ENCODE measurements at places on chromosomes 13 and 19.

- DNase-seq = no peak
These were observed 249.2 kb downstream of the ZNF536 start for GRCh38 chr19:30621326-30621920.

DNA sequence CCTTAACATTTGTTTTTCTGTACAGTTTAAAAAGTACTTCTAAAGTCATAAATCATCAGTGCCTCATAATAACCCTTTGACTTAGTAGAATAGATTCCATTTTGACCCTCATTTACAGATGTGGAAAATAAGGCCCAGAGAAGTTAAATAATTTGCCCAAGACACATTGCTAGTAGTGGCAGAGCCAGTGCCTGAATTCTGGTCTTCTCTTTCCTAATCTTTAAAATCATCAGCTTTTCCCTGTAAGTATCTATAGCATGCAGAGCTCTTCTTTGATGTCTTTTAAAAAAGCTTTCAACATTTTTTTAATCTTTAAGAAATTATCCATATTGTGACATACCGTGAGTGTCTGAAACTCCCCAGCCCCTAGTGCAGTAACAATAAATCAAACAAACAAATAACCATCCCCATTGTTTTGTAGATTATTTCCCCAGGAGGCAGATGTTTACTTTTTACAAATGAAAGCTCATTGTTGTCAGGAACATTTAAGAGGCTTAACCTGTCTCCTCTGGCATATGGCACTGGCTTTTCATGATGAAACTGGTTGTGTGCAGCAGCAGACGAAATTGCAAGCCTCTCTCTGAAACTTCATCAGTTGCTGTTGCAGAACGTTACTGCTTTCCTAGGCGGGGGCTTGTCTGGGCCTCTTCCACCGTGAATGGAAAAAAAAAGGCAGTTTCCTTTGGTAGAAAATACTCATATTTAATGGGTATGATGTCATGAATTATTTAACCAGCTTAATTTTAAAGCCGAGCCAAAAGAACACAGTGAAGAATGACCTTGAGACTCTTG lies 31.7 kb upstream of the PCDH8 start:
- DNase-seq = no peak

- no peak for DNase-seq
These were observed 2.1 kb upstream of the CDX2 start for GRCh38 chr13:27971236-27971645.

DNA sequence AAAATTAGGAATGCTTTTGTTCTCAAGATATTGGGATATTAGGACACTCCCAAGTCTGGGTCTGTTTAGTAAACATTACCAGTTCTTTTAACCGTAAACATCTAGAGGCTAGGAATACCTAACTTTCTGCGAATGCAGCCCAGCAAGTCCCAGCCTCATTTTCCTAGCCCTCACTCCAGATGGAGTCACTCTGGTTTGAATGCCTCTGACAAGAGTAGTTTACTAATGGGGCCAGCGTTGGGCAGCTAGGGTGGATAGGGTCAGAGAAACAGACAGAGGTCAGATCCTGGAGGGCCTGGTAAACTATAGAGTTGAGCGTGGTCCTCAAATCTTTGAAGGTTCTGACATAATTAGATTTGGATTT lies 53.6 kb downstream of the WDFY2 start:
- DNase-seq = no peak

GRCh38 chr13:110696776-110697175 lies 9.1 kb downstream of the CARS2 start:
- no peak for DNase-seq

Measured in activated T-helper 1 cell treated with Interleukin-2 at 50 U/mL for 16 hours (primary cell).